ENCODE measurements at places on chromosomes 5 and 9. TPM values are rescaled to one million over a fixed set of nuclear protein-coding genes. Genes with fewer than 3 reads are reported as not detected.

DNA sequence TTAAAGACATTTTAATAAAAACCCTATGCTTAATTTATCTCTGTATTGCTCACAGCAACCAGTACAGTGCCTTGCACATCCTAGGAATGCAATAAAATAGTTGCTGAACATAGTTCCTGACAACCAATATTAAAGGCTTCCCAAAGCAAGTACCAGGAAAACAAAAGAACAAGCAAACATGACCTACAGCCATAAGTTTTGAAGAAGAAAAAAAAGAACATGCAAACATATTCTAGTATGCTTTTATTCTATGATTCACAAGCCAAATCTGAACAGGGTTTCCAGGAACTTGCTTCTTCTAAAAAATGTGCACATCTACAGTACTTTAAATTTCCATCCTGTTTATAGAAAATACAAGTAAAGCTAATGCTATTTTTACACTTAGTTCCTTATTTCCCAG, 4.5 kb downstream of the CEMIP2 start:
- H3K4me1 ChIP-seq = peaks cover 59% of the 10 kb centered on the region
- no peak for DNase-seq
- H3K4me3 ChIP-seq = peak overlapping the region; percentile 73
- peaks cover 19% of the 10 kb centered on the region for H3K36me3 ChIP-seq

GRCh38 chr9:33102551-33103210, 26.2 kb upstream of the SMU1 start:
- no peak for DNase-seq
- H3K27me3 ChIP-seq = no peaks in the 10 kb centered on the region
- H3K36me3 ChIP-seq = peaks cover 2% of the 10 kb centered on the region
- no peak overlapping the region for H3K27ac ChIP-seq
- no peak overlapping the region for H3K4me3 ChIP-seq

DNA sequence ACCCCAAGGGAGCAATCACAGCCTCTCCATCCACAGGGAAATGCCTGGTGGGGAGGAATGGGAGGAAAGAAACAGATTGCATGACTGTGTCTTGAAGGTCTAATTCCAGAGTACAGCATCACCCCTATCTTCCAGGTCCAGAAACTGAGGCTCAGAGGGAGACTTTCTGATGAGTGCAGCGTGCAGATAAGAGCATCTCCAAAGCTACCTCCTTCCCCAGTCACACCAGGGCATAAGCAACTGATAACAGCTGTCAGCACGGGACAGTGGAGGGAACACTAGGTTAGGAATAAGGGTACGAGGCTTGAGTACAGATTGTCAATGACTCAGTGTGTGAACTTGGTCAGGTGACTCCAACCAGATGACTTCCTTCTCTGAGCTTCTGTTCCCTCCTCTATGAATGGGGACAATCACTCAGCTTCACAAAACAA, 126.9 kb downstream of the KCNIP1 start:
- no peak for DNase-seq
- H3K27ac ChIP-seq = no peak overlapping the region
- peaks cover 16% of the 10 kb centered on the region for H3K27me3 ChIP-seq
- no peaks in the 10 kb centered on the region for H3K36me3 ChIP-seq
- H3K4me3 ChIP-seq = no peak overlapping the region

DNA sequence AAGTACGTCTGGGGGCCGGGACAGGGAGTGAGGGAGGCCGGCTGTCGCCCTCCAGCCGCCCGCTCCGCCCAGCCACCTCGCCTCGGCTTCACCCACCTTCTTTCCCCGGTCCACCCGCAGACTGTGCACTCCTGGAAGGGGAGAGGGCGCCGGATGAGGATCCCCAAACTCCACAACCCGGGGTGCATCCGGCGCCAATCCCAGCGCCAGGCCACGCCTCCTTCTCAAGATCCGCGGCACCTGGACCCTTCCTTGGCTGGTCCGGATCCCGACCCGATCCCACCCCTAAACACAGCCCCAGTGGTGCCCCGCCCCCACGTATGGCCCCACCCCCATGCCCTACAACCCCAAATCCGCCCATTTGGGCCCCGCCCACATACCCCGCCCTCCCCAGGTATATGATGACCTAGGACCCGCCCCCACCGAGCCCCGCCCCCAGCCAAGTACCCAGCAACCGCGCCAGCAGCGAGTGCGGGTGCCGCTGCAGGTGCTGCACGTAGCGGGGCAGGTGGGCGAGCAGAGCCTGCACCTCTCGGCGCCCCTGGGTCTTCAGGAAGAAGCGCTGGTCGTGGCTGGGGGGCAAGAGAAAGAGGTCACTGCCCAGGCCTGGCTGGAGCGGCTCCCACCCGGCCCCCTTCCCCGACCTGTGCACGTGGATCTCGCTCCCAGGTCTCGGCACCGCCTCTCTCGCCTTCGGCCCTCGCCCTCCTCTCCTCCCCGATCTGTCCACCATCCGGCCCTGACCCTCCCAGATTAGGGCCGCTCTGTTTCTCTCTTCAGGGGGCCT, 3.2 kb downstream of the PIP5KL1 start:
- H3K36me3 ChIP-seq = no peaks in the 10 kb centered on the region
- DNase-seq = peak; percentile 82
- H3K27ac ChIP-seq = no peak overlapping the region

DNA sequence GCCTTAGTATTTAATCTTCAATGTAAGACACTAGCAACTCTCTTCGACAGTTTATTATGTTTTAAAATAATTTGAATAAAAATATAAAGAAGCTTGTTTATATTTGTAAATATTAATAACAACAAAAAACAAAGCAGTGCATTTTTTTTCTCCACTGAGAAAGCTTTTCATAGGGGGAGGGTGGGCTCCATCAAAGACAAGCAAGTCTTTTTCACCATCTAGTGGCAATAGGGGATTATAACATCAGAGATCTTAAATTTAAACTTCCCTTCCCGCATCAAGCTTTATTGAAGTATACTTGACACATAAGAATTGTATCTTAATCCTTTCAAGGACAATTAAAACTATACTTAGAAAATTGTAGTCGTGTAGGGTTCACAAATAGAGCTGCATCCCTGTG, 9.3 kb upstream of the OR13F1 start:
- H3K4me1 ChIP-seq = no peaks in the 10 kb centered on the region
- H3K36me3 ChIP-seq = no peaks in the 10 kb centered on the region
- H3K27ac ChIP-seq = no peak overlapping the region
- H3K4me3 ChIP-seq = no peak overlapping the region

DNA sequence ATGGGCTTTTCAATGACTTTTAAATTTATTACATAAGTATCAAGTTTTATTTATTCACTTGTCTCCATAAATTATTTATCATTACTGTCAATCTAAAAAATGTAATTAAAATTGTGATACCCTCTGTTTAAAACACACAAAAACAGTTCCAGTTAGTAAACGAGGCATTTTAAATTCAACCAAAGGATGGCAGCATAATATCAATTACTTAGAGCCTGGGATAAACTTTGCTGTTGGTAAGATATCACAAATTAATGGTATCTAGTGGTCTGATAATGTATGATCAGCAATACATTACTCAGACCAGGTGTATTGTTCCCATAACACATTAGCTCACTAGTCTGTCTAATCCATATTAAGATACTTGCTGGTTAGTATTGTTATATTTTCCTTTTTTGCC, 9.6 kb upstream of the IFNE start:
- no peaks in the 10 kb centered on the region for H3K4me1 ChIP-seq
- no peak overlapping the region for H3K27ac ChIP-seq
- DNase-seq = no peak

GRCh38 chr5:16994565-16994964, 58.5 kb upstream of the MYO10 start:
- DNase-seq = no peak
- H3K36me3 ChIP-seq = no peaks in the 10 kb centered on the region
- H3K27ac ChIP-seq = no peak overlapping the region
- no peak overlapping the region for H3K4me3 ChIP-seq
- H3K4me1 ChIP-seq = peaks cover 4% of the 10 kb centered on the region
- peaks cover 6% of the 10 kb centered on the region for H3K27me3 ChIP-seq

DNA sequence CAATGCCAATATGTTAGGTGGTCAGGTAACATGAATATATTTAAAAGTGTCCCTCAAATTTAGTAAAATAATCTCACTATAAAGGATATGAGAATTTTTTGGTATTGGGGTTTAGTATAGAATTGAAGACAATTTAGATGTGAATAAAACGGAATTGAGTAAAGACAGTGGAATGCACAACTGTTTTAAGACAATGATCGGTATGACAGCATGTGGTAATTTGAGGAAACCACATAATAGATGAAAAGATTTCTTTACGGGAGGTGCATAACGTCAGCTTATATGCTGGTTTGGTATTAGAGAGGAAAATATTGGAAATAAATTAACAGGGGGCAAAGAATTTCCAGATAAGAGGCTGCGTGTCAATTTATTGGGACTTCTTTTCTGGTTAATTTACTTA, 1043.2 kb downstream of the CDH18 start:
- DNase-seq = no peak
- H3K36me3 ChIP-seq = no peaks in the 10 kb centered on the region
- H3K27me3 ChIP-seq = no peaks in the 10 kb centered on the region
- no peak overlapping the region for H3K27ac ChIP-seq

- no peaks in the 10 kb centered on the region for H3K27me3 ChIP-seq
- H3K36me3 ChIP-seq = no peaks in the 10 kb centered on the region
- no peak overlapping the region for H3K4me3 ChIP-seq
- H3K27ac ChIP-seq = no peak overlapping the region
These were observed 40.8 kb upstream of the GNPDA1 start for GRCh38 chr5:142053426-142054151.

GRCh38 chr5:142222866-142223558, 101.8 kb downstream of the SPRY4 start:
- no peak overlapping the region for H3K4me3 ChIP-seq
- H3K27me3 ChIP-seq = peaks cover 2% of the 10 kb centered on the region
- H3K27ac ChIP-seq = peak overlapping the region; percentile 57
- DNase-seq = no peak
- H3K36me3 ChIP-seq = peaks cover 2% of the 10 kb centered on the region

DNA sequence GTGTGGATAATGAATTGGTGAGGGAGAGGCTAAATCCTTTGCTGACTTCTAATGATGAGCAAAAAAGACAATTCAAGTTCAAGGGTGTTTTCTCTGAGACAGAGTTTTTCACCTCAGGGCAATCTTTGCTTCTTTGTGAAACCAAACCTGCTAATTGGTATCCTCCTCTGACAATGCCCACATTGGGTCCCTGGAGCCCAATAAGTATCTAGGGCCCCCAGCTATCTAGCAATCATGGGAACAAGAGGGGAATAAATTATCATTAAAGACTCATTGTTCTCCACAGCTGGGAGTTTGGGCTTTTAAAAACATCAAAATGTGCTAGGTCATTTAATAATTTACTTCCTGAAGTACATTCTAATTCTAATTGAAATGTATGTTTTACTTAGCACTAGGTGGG, 227.3 kb downstream of the TMEM167A start:
- no peaks in the 10 kb centered on the region for H3K36me3 ChIP-seq
- H3K4me1 ChIP-seq = no peaks in the 10 kb centered on the region

DNA sequence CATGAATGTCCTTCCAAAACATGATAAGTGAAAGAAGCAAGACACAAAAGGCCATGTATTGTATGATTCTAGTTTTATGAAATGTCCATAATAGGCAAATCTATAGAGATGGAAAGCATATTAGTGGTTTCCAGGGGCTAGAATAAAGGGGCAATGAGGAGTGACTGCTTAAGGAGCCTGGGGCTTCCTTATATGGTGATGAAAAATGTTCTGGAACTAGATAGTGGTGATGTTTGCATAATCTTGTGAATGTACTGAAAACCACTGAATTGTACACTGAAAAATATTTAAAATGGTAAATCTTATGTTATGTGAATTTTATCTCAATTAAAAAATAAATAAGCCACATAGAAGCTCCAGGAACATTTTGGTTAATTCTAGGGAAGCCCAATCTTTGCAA, 144.4 kb upstream of the ANKRD55 start:
- peaks cover 1% of the 10 kb centered on the region for H3K36me3 ChIP-seq
- H3K27me3 ChIP-seq = peaks cover 2% of the 10 kb centered on the region
- no peak overlapping the region for H3K4me3 ChIP-seq
- no peak for DNase-seq
- H3K27ac ChIP-seq = no peak overlapping the region
- H3K4me1 ChIP-seq = no peaks in the 10 kb centered on the region

- H3K27me3 ChIP-seq = no peaks in the 10 kb centered on the region
- no peaks in the 10 kb centered on the region for H3K4me1 ChIP-seq
- DNase-seq = no peak
- H3K36me3 ChIP-seq = no peaks in the 10 kb centered on the region
- no peak overlapping the region for H3K27ac ChIP-seq
- no peak overlapping the region for H3K4me3 ChIP-seq
These were observed 331.9 kb upstream of the GRIA1 start for GRCh38 chr5:153158608-153159007.

The LAMC3 gene
- 0.07 TPM for total RNA-seq

The PCDHGA11 gene
- 0.31 TPM for total RNA-seq

The SLCO4C1 gene
- 0.28 TPM for total RNA-seq

The ORM2 gene
- total RNA-seq = not detected

The AGXT2 gene
- not detected for total RNA-seq

Measured in activated CD4-positive, alpha-beta T cell treated with anti-CD3 and anti-CD28 coated beads, Interleukin-2, amount 10 ng/mL, durations not matched to agents 24 days and 14 days (primary cell).